ENCODE measurements at places on chromosomes 6 and 20.

DNA sequence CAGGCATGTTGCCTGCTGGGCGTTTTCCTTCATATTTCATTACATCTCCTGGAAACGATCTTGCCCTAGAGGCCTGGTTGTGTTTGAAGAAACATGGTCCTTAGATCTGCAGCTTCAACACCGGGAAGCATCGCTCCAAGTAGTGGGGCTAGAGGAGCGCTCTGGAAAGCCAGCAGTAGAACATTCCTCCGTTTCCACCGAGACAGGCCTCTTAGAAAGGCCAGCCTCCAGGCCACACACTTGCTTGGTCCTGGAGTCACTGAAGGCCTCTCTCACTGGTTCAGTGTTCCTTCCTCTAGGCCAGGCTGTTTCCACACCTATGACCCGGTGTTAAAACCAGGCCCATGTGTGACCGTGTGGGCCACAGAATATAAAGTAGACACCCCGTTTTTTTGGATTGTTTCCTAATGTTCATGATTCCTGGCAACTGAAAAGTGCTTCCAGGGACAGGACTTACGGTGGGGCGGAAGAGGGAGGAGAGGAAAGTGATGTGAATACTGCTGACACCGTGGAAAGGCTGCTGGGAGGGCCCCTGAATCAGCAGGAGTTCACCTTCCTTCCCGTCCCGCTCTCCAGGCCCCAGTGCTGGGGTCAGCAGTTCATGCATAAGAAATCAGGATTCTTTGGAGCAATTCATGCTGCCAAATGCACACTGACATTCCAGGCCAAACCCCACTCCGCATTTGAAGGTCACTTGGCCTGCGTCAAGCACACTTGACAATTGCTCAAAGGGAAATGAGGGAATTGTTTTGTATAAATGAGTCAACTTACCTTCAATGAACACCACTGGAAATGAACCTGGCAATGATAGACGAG is 83.8 kb downstream of the IYD start:
- peak; percentile 65 for DNase-seq

DNA sequence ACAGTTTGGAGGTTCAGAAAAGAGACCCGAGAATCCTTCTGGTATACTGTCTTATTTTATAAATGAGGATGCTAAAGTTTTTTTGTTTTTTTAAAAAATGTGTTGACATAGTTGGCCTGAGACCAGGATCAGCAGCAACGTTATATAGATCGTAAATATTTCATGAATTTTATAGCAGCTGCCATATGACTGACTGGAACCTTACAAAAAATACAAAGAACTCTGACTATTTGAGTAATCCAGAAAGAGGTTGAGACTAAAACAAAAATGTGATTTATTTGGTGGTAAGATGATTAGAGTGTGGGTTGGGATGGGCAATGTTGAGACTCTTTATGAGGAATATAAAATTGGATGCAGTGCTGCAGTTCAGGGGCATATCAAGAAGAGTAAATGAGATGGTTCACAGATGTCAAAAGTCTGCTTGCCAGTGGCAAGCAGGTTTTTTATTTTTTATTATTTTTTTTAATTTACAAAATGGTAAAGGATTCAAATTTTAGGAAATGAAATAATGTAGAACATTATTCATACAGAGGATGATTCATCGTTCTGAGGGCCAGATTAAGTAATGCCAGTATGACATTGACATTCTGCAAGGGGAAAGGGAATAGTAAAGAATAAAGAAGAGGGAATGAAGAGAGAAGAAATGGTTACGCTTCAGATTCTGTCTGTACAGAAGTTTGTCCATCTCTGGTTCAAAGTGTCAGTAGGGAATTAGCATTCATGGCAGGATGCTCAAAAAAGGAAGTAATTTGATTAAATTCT is 58.5 kb downstream of the SCAF8 start:
- no peak for DNase-seq

- DNase-seq = no peak
Observed at GRCh38 chr6:37635319-37635718, 62.4 kb downstream of the MDGA1 start.

GRCh38 chr6:107318100-107318736 is 141.1 kb downstream of the PDSS2 start:
- DNase-seq = peak; percentile 61

GRCh38 chr6:111228094-111228493 is 140.8 kb downstream of the SLC16A10 start:
- DNase-seq = no peak

DNA sequence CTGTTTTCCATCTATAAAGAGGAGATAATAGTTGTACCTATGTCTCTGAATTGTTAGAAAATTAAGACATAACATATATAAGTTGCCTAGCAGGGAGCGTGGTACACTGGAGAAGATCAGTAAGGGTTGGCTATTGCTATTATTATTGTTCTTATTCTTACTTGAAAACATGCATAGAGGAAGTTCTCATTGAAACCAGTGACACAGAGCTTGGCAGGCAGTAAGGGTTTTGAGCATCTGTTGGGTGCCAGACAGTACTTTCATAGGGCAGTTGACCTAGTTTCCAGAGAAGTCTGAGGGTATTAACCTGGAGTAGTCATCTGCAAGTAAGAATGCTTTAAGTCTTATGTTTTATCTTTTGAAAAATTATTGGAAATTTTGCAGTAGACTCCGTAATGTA is 13.3 kb upstream of the SGK1 start:
- DNase-seq = no peak

DNA sequence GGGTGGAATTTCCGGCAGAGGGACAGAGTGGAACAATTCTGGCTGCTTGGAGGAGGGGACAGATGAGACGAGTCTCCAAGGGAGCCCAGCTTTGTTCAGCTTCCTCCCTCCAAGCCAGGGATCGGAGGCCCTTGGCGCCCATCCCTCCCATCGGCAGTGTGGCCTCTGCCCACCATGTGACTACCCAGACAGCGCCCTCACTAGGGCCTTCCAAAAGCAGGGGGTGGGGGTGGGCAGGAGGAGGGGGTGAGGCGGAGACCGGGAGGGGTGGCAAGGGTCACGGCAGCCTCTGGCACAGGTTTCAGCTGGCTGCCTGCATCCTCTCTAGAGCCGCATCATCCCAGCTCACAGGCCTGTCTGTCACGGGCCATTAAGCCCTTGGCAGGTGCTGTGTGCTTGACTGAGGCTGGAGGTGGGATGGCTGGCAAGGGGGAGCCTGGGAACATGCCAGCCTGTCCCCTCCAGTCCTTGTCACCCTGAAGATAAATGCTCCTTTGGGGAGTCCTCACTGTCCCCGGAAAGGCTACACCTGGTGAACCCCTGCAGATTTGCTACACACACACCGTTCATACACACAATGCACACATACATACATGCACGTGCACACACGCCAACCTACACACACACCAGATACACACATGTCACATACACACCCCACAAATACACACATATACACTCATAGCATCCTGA is 6.2 kb upstream of the FGD2 start:
- DNase-seq = no peak

DNA sequence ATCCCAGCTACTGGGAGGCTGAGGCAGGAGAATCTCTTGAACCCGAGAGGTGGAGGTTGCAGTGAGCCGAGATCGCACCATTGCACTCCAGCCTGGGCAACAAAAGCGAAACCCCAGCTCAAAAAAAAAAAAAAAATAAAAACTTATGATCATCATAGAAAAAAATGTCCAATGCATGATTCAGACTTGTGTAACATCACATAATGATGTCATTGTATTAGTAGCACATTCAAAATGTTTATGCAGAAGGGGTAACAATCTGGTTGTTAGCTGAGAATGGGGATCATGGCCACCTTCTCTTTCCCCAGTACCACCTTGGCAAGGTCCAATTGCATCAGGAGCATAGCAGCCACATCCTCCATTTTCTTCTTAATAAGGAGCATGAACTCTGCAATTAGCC is 137.6 kb upstream of the MARCKS start:
- no peak for DNase-seq

- no peak for DNase-seq
Observed at GRCh38 chr6:157527471-157527907, 146.5 kb downstream of the ZDHHC14 start.

DNA sequence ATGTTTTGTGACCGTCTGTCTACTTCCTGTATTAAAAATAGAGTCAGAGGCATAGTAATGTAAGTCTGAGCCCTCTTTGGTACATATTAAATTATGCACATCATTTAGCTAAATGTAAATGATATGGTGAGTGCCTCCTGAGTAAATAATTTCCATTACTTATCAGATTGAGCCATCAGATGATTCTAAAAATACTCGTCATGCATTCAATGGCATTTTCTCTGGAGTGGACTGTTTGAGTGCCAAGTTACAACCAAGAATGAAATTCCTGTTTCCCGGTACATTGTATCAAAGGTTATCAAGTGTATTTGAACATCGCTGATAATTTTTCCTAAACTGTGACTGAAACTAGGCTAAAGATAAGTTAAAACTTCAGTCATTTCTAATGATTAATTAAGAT is 81.0 kb downstream of the AKAP7 start:
- no peak for DNase-seq

GRCh38 chr20:50784464-50784863 is 10.4 kb upstream of the BCAS4 start:
- no peak for DNase-seq

GRCh38 chr6:25671652-25672051 is 19.6 kb downstream of the SCGN start:
- DNase-seq = no peak

- no peak for DNase-seq
Observed at GRCh38 chr6:166330612-166331011, 11.7 kb downstream of the SFT2D1 start.

- no peak for DNase-seq
Observed at GRCh38 chr6:87670707-87671106, 31.3 kb downstream of the AKIRIN2 start.

- peak; percentile 25 for DNase-seq
Observed at GRCh38 chr20:36318166-36318565, 12.0 kb downstream of the DLGAP4 start.

DNA sequence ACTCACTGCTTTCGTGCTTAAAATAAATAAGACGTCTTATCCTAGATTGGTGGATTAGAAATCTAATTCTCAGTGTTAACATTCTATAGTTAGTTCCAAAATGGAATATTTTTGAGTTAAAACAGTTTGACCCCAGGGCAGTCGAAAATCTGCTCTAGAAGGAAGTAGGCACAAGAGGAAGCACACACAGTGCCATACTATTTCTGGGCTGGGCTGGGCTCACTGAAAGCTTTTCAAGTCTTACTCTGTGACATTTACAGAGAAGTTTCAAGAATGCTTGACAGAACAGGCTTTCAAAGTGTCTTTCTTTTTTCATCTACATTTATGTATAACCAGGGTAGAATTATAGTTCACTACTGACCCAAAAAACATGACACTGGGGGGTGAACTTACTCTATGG is 209.8 kb downstream of the SOD2 start:
- DNase-seq = no peak

DNA sequence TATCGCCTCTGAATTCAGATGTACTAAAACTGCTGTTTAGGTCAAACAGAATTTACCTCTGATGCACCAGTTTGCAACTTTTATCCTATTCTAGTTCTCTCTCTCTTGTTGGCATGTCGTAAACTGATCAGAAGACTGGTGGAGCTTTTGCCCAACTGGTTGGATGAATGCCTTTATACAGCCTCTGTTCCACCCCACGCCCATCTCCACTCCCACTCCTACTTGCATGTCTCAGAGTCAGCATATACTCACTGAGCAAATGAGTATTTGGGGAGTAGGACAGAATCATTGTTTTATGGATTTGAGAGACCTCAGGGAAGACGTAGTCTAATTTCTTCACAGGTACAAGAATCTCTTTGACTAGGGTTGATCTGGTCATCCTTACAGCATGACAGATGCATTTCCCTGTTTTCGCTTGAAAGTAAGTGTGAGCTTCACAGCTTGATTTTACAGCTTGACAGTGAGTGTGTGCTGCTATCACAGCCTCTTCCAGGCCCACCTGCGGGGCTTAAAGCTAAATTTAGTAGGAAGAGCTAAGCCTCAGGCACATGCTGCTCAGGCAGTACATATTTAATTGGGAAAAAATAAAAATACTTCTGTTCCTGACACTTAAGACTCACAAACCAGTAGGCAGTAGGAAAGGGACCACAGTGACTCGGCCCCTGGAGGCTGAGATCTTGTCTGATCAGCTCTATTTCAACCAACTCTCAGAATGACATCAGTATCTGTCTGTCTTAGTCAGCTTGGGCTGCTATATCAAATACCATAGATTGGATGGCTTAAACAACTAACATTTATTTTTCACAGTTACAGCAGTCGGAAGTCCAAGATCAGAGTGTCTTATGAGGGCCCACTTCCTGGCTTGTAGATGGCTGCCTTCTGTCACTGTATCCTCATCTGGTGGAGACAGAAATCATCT is 30.4 kb downstream of the TRMT6 start:
- no peak for DNase-seq

DNA sequence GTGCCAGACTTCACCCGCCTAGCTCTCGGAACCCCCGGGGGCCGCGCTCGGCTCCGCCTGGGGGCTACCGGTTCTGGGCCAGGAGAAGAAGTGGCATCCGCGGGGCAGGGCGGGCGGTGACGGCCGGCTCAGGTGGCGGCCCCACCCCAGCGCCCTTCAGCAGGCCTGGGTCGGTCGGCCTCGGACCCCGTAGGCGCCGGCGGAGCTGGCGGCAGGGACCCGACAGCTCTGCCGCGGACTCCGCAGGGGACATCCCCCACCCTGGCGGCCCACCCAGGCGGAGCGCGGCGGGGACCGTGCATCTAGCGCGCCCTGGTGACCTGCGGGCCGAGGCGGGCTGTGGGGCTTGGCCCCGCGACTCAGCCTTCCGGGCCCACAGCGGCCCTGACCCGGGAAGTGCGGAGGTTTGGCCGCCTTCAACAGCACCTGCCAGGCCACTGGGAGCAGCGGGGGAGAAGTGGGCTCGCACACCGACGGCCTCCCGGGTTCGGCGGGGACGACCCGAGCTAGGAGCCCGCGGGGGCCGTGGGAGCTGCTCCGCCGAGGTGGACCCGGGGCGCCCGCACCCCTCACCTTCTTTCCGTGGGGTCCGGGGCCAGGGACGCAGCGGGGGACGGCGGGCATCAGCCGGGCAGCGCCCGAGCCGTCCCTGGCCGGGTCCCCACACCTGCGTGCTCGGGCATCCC is 87.1 kb downstream of the TMEM242 start:
- DNase-seq = no peak

- DNase-seq = no peak
Observed at GRCh38 chr20:37911261-37911660, 8.3 kb downstream of the VSTM2L start.

- DNase-seq = no peak
Observed at GRCh38 chr20:56420028-56420427, 8.0 kb downstream of the CASS4 start.

DNA sequence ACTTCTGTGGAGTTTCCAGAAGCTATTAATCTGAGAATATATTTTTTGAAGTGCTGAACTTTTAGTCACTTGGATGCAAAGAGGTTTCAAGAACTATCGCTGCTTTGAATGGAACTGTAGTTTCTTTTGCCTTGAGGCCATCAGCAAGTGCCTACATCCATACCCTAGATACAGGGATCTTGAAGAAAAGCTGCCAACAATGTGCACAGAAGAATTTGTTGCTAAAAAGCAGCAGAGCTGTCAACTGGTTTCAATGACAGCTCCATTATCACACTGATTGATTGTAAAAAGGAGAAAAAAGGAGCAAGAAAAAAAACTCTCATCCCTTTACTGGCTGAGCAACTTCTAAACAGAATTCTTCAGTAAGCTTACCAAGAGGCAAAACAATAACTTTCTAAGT is 251.0 kb upstream of the NRSN1 start:
- no peak for DNase-seq

- DNase-seq = no peak
Observed at GRCh38 chr6:158222066-158222465, 53.9 kb downstream of the GTF2H5 start.

- no peak for DNase-seq
Observed at GRCh38 chr20:11329271-11329670, 588.4 kb upstream of the BTBD3 start.

- no peak for DNase-seq
Observed at GRCh38 chr20:40679184-40679583, 9.9 kb downstream of the MAFB start.

All from right forelimb (tissue), 1 donor.